Fibroblast of lung (primary cell): ENCODE measurements at places on chromosomes 3 and 15.

- H3K27me3 ChIP-seq: no peaks in the 10 kb centered on the region
- no peak for DNase-seq
- no peaks in the 10 kb centered on the region for H3K4me1 ChIP-seq
- no peak overlapping the region for H3K4me3 ChIP-seq
- H3K27ac ChIP-seq: no peak overlapping the region
Observed at GRCh38 chr3:71566776-71567175, 16.8 kb downstream of the FOXP1 start.

DNA sequence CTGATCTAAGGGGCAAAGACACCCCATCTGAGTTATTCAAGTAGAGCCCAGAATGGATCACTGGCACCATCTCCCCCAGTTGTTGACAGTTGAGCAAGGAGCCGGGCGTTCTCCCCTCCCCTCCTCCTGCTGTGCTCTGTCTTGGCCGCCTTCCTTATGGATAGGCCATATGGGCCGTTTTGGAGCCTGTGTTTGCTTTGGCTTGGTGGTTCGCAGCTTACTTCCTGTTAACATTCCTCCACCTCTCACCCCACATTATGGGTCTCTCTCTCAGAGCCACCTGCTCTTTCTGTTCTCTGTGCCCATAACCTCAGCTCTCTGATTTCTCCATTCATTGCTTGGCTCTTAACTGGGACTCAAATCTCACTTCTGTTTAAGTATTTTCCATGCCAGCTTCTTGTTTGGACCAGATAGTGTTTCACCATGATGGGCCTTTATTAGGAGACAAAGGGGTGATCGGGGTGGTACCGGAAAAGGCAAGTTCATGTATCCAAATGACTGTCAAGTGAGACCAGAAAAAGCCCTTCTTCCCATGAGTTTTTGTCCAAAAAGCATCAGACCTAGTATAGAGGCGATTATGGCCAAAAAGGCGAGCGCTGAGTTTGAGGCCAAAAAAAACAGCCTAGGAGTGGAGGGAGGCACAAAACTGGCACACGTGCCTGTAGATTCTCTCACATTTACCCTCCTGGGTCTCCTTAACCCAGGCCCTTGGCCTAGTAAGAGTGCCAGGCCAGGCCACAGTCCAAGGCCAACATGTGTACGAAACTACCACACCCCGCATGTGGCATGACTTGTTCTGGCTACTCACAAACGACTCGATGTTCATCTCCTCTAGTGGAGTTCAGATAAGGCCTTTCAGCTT lies 62.6 kb downstream of the DUT start:
- H3K36me3 ChIP-seq: no peaks in the 10 kb centered on the region
- H3K27me3 ChIP-seq: no peaks in the 10 kb centered on the region
- H3K27ac ChIP-seq: peak overlapping the region; percentile 45
- H3K4me3 ChIP-seq: no peak overlapping the region
- peak; percentile 84 for DNase-seq

GRCh38 chr3:30914696-30915095 lies 20.2 kb upstream of the GADL1 start:
- no peak overlapping the region for H3K4me3 ChIP-seq
- H3K27me3 ChIP-seq: no peaks in the 10 kb centered on the region
- no peaks in the 10 kb centered on the region for H3K36me3 ChIP-seq
- H3K4me1 ChIP-seq: no peaks in the 10 kb centered on the region

- H3K36me3 ChIP-seq: no peaks in the 10 kb centered on the region
- H3K27ac ChIP-seq: no peak overlapping the region
- no peak overlapping the region for H3K4me3 ChIP-seq
- H3K4me1 ChIP-seq: no peaks in the 10 kb centered on the region
- no peak for DNase-seq
Observed at GRCh38 chr3:79848876-79849275, 81.1 kb upstream of the ROBO1 start.
